ENCODE measurements at places on chromosomes 2 and 18.
A peak's percentile ranks its signal among the peaks of the same experiment; 100 is the strongest.

DNA sequence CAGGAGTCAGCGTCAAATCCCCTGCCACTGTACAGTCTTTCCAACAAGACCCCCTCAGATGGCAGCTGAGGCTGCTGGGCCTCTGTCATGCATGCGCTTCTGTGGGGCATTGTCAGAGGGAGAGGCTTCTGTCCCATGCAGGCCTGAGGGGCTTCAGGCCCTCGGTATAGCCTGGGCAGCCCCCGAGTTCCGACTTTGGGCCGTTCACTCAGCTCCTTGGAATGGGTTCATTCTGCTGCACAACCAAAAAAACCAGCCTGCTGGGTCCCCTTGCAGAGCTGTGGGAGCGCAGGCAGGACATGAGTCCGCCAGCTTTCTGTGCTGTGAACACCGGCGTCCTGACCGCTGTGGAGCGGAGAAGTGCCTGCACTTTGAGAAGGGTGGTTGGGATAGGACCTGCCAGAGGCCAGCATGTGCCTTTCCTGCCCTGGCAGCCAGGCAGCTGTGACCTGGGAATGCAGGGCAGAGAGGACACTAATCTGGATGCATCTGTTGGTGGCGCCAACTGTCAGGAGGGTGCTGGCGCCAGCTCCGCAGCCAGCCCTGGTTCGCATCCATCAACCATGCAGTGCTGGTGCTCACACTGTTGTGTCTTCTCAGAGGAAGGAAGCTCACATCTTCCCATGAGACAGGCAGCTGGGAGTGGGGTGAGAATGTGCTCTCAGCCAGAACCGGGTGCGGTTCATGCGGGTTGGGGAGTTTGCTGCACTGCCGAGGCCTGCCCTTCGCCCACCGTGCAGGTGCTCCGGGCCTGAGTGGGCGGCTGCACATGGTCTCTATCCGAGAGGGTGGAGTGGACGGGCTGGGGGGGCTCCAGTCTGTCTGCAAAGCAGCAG, 14.3 kb downstream of the ARHGEF4 start:
- DNase-seq, result peak; percentile 57

DNA sequence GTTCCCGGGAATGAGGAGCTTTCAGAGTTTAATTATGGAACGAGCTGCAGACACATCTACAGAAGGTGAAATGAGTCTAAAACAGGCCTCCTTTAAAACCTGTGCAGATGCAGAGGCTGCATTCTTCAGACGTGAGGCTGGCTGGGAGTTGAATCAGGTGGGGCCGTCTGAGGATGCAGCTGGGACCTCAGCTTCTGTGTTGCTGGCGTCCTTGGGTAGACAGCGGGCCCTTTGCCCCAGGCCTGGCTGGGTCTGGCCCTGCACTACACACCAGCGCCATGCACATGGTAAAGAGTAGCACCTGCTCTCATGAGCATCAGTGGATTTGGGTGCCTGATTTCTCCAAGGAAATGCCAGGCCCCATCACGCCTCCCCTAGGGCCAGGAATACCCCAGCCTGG, 67.3 kb downstream of the TMEM18 start:
- peak; percentile 45 for DNase-seq

DNA sequence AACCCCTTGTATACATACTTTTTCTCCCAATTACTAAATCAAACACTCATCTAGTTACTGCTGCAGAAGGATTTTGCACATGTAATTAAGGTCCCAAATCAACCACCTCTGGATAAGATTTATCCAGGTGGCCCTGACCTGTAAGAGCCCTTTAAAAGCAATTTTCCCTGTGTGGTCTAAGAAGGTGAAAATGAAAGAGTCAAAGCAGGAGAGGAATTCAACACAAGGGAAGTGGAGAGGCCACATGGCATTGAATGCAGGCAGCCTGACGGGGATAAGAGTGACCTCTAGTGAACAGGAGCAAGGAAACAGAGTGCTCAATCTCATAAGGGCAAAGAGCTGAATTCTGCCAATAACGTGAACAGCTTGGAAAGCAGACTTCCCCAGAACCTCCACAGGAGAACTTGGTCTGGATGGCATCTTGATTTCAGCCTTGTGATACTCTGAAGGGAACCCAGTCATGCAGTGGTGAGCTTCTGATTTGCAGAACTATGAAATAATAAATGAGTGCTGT, 27.2 kb downstream of the PPP3R1 start:
- peak; percentile 24 for DNase-seq

DNA sequence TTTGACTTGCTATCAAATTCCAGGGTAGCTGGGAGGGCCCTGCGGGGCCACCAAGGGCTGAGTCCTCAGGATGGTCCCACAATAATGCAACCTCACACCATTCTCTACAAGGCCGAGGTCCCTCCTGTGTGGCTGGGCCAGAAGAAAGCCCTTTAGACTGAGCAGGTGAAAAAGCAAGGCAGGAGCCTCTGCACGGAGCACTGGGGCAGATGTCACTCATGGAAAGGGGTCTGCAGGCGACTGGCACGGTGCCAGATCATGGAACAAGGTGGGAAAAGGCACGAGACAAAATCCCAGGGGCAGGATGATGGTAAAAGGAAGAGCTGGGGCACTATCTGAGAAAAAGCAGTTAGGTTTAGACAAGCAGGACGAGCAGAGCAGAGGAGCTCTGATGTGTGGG, 16.1 kb downstream of the HJURP start:
- no peak for DNase-seq

- no peak for DNase-seq
Measured at GRCh38 chr2:145757503-145758246, 1237.8 kb upstream of the ZEB2 start.

DNA sequence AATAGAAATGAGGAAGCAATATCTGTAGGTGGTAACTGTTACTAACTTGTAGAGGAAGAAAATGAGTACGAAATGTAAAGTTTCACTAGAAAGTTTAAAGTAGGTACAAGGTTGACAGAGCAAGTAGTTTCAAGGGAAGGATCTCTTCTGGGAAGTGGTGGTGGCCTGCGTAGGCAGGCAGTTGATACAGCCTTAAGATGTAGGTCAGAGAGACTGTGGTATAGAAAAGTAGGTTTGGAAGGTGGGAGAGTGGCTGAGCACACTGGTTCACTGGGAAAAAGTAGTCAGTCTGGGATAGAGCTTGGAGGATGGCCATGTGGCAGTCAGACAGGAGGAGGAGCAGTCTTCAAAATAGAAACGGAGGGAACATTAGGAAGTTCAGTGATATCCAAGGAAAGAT, 23.5 kb downstream of the KDM3A start:
- no peak for DNase-seq

GRCh38 chr2:235939471-235939870, 228.7 kb downstream of the GBX2 start:
- DNase-seq, result no peak

DNA sequence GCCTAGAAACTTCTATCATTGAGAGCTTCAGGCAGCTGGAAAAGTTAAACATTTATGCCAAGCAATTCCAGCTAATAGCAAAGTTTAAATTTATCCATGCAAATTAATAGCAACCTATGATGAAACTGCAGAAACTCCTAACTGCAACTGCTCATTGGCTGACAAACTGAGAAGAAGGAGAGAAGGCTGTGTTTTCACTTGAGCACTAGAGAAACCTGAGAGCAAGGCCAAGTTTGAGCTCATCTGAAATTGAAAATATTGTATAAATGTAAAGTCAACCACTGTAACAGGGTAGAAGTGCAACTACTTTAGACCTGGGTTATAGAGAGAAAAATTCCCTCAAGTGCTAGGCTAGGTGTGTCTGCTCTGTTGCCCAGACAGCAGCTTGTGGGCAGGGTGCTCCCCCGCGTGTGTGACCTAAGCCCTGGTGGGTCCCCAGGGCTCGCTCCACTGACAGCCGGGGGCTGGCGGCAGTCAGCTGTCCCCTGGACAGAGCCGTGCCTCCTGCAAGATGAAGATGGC, 50.2 kb downstream of the CABYR start:
- DNase-seq, result no peak

GRCh38 chr2:240988571-240989271, 9.7 kb upstream of the SNED1 start:
- no peak for DNase-seq

- DNase-seq, result no peak
Measured at GRCh38 chr18:79784071-79784913, 13.4 kb upstream of the KCNG2 start.

DNA sequence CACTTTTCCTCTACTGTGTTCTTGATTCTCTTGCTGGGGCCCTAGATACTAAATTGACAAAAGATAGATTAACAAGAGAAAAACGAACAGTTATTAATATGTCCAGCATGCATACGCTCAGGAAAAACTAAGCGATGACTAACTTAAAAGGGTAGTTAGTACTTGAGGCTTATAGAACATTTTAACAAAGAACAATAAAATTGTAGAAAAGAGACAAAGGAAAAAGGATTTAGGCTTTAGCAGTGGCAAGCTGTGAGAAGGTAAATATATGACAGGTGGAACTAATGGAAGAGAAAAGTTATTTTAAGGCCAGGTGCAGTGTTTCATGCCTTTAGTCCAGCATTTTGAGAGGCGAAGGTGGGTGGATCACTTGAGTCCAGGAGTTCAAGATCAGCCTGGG, 75.6 kb downstream of the MRO start:
- DNase-seq, result no peak

DNA sequence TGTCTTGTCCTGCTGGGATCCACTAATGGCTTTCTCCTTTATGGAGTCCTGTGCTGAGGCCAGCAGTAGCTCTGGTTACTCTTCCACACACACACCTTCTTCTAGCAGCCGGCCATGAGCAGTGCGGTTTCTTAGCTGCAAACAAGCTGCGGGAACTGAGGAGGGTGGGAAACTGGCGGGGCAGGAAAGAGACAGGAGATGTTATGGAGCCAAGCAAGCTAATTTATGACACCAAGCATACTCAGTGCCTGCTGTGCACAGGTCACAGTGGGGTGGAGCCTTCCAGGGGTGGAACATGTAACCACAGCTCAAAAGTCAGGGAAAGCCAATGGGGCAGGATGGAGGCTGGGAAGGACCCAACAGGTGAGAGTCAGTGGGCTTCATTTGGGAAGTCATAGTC, 180.8 kb downstream of the FAM210A start:
- DNase-seq, result no peak

- DNase-seq, result no peak
Measured at GRCh38 chr18:24795129-24795528, 334.7 kb downstream of the HRH4 start.

- no peak for DNase-seq
Measured at GRCh38 chr2:222864296-222864695, 3.5 kb downstream of the ACSL3 start.

DNA sequence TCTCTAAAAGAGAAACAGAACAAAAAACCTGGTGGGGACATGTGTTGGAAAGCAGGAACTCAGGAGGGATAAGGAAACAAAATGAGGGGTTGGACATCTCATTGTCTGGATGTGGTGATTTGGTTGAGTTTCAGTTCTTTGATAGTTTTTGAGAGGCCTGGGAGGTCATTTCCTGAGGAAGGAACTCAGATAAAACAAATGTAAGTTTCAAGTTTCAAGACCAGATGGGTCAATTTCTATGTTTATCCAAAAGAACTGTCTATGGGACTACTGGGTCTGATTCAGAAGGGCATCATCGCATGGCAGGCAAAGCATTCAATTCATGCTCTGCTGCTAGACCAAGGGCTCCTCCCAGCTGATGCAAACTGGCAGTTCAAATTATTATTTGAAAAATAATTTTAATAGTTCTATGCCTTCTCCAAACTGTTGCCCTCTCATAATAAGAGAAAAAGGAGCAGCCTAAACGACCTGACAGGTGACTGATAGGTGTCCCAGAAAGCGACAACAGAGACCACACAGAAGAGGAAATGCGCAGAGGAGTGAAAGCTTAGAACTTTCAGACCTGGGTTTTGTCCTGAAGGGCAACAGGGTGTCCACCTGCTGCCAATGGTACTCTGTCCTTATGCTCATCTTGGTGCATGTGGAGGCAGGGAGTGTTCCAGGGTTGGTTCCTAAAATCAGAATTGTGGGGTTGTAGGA, 39.3 kb upstream of the SH3RF3 start:
- no peak for DNase-seq

- DNase-seq, result peak; percentile 43
Measured at GRCh38 chr18:77133835-77134496, 1.4 kb upstream of the MBP start.

DNA sequence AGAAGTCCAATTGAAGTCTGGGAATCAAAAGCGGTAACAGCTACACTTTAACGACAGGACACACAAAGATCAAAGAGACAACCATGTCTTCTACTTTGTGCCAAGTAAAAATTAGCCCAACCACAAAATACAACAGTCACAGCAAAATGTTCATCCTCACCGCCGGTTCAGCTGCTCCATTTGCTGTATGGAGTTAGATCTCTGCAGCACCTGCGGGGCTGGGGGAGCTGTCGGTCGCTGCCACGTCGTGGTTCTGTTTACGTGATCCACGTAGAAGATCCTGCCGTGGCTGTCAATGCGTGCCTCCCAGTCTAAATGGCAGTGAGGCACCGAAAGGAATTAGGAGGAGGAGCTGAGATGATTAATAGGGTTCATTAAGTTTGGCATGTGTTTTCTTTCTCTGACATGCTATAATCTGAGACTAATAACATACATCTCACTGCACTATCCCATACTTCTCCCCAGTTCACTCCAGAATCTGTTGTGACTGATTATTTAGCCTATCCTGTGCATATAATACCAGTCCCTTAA, 136.5 kb upstream of the STK17B start:
- no peak for DNase-seq

- no peak for DNase-seq
Measured at GRCh38 chr2:119818792-119819191, 59.1 kb downstream of the PTPN4 start.

- no peak for DNase-seq
Measured at GRCh38 chr2:230990899-230991150, 5.1 kb upstream of the SPATA3 start.

DNA sequence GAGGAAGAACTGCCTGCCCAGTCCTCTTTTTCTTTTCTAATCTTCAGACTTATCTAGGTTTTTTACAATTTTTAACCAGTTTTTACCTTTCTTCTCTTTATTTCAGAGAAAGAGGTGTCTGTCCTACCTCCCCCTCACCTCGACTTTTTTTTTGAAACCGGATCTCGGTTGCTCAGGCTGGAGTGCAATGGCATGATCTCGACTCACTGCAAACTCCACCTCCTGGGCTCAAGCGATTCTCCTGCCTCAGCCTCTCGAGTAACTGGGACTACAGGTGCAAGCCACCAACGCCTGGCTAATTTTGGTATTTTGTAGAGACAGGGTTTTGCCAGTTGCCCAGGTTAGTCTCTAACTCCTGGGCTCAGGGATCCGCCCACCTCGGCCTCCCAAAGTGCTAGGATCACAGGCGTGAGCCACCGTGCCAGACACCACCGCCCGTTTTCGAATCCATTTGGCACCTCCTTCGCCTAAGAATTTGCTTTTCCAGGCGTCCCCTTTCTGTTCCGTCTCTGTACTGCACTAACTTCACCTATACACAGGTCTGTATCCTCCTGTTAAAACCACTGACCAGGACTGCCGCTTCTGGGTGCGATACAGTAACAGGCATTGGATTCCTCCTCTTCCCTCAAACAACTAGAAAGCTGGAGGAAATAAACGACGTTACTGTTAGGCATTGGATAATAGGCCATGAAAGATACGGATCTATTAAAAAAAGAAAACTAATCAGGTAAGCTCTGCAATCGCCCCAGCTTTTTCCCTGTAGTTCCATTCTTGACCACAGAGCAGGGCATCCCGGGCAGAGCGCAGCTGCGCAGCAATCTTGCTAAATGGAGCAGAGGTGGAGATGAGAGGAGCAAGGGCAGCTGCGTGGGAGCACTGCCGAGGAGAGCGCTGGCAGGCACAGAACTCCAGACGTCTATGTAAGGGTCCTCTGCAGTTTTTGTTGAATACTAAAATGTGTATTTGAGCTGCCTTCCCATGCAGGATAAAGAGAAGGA, 69.9 kb downstream of the ZC3H6 start:
- no peak for DNase-seq

GRCh38 chr2:42360493-42360889, 526 bp downstream of the COX7A2L start:
- DNase-seq, result no peak

GRCh38 chr2:20451341-20451740, 4.5 kb downstream of the RHOB start:
- no peak for DNase-seq
